ENCODE measurements at places on chromosomes 11 and 22.

- DNase-seq, result no peak
These were observed 62.6 kb downstream of the SYT13 start for GRCh38 chr11:45223496-45223895.

DNA sequence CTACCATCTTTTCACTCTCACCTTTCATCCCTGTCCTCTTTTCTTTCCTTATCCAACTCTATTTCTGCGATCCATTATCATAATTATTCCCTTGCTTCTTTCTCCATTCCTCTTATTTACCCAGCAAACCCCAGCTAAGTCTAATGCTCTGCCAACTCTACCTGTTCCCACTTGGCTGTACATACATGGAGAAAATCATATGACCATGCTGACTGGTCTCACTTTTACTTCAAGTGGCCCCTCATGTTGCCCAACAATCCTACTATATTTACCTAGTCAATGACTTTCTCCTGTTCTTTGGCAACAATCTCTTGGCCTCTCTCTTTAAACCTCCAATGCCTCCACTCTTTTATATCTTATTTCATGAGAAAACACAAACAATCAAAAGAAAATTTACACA, 94.1 kb downstream of the USP35 start:
- no peak for DNase-seq

DNA sequence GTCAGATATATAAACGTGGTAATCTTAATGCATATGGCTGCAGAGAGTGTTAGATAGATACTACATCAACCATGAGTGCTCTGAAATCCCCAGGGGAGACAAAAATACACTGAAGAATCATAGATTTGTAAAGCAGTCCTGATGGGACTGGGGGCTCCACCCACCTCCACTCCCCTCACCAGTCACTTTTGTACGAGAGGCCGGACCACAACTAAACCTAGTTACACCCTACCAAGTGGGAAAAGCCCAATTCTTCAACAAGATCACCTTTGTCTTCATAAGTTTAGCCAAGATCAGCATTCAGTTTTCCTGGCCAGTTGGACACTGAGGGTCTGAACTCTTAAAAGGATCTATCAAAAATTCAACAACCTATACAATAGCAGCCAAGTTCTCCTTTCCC, 1.5 kb downstream of the SF1 start:
- DNase-seq, result no peak

DNA sequence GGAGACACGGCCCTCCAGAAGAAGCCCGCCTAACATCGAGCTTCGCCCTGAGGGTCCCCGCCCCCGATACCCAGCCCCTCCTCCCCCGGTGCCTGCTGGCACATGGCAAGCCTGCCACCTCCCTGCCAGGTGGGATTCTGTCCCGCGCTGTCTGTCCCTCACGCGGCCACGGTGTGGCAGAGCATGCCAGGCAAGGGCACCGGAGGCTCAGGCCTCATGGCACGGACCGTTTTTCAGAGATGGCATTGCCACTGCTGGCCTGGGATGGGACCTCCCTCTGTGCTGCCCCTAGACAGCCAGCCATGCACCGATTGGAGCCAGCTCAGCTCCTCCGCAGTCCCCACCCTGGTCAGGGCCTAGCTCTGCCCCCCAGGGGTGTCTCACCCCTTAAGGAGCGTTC, 19.4 kb downstream of the MRPL23 start:
- no peak for DNase-seq

GRCh38 chr11:45772986-45773785, 31.8 kb upstream of the SLC35C1 start:
- DNase-seq, result no peak

GRCh38 chr11:102317768-102318103, 452 bp downstream of the BIRC3 start:
- DNase-seq, result no peak

- no peak for DNase-seq
These were observed 2.7 kb downstream of the DTX4 start for GRCh38 chr11:59174664-59175033.

DNA sequence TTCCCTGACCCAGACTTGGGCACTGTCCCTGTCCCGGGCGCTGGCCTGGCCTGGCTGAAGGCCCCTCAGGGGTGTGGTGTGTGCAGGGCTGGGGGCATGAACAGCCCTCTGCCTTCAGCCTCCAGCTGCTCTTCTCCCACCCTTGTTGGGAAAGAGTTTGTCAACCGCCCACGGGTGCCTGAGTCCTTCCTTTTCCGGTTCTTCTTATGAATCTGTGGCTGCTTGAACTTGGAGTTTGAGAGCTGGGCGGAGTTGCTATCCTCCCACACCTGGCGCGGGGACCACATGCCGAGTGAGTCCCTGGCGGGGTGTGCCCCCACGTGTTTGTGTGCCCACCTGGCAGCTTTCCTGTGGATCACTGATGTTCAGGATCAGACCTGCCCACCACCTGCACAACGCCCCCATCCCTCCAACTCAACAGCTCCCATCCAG, 13.4 kb downstream of the NFAM1 start:
- DNase-seq, result no peak

DNA sequence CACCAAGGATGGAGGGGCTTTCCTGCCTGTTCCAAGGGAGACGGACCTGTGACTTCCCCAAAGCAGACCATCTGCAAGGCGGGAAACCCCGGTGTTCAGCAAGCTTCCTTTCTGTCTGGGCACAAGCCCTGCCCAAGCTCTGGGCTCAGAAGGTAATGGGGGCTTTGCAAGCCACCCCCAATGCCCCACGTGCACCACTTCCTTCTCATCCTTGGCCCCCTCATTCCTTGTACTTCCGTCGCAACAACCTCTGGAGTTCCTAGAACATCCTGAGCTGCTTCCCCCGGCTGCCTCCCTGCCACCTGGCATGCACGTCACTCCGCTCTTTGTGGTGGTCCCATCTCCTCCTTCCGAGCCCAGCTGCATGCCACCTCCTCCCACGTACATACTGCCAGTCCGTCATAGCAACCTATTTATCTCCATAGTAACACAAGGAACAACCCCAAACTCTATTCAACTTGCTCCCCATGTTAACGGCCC, 3.9 kb downstream of the MYEOV start:
- DNase-seq, result no peak

GRCh38 chr11:90919332-90919731, 696.5 kb upstream of the CHORDC1 start:
- DNase-seq, result no peak

- DNase-seq, result no peak
These were observed 1046.9 kb downstream of the BRD1 start for GRCh38 chr22:48780597-48781277.

DNA sequence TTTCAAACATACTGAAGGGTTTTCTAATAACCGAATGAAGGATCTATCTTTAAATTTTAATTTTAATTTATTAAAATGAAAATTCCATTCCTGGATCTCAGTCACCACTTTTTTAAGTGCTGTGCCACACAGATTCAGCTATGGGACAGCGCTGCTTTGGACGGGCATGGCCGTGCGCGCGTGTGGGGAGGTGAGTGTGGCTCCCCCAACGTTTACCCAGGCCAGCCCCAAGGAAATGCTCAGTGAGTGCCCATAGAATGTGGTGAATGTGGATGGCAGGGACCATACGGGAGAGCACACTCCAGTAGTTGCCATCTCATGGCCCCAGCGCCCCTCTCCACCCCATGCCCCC, 88.0 kb upstream of the KCNQ1OT1 start:
- DNase-seq, result no peak

DNA sequence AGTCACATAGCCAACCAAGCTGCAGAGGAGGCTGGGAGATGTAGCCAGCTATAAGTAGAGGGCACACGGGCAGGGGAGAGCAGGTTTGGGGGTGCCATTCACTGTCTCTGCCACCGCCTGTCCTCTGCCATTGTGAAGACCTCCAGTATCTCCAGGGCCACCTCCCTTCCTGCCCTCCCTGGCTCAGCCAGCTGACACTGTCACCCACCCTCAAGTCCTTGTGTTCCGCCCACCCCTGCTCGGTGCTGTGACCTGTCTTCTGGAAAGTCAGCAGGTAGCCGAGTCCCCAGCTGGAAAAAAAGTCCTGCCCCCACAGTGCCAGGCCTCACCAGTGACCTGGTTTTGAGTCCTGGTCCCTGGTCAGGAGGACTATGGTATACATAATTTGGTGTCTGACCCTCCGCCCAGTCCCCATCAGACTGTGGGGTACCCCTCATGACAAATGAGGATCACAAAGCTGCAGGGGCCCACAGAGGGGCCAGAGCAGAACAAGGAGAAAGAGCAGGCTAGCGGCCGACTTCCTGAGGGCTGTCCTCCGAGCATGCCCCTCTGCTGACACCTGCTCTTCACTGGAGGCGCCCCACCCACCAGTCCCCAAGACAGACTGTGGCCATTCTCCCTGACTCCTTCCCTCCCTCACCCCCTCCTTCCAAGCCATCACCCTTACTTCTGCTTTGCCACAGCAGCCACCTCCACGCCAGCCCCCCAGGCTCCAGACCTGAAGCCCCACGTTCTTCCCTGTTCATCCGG, 7.1 kb upstream of the IL2RB start:
- no peak for DNase-seq

GRCh38 chr22:43622886-43623285, 189.2 kb downstream of the EFCAB6 start:
- DNase-seq, result no peak

GRCh38 chr11:47327025-47327424, 25.5 kb downstream of the MYBPC3 start:
- DNase-seq, result no peak

GRCh38 chr11:128520206-128520887, 67.0 kb downstream of the ETS1 start:
- DNase-seq, result no peak

GRCh38 chr22:29883775-29884097, 762 bp downstream of the MTMR3 start:
- DNase-seq, result no peak

DNA sequence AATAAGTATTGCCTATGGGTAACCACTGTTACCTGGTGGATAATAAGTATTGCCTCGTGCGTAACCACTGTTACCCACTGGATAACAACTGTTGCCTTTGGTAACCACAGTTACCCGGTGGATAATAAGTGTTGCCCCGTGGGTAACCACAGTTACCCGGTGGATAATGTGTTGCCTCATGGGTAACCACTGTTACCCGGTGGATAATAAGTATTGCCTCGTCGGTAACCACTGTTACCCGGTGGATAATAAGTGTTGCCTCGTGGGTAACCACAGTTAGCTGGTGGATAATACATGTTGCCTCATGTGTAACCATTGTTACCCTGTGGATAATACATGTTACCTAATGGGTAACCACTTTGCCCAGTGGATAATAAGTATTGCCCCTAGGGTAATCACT, 9.8 kb upstream of the NXPE4 start:
- no peak for DNase-seq

- no peak for DNase-seq
These were observed 31.4 kb downstream of the HSPA8 start for GRCh38 chr11:123030517-123030916.

GRCh38 chr11:80167766-80168165, 726.9 kb upstream of the TENM4 start:
- no peak for DNase-seq

- no peak for DNase-seq
These were observed 839.2 kb downstream of the TBC1D22A start for GRCh38 chr22:47601666-47602065.

DNA sequence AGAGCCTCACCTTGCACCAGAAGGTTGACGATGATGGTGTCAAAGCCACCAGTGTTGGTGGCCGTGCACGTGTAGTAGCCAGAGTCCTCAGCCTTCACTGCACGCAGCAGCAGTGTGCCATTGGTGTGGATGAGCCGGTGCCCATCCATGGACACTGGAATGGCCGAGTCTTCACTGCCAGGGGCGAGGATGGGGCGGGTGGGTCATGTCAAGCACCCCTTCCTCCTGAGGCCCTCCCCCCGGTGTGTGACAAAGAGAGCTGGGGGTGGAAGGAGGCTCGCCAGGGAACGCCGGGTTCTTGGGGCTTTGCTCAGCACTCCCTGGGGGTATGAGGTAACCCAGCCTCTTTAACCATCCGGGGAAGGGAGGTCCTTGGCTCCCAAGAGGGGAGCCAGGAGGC, 111.6 kb downstream of the CEP164 start:
- no peak for DNase-seq

- DNase-seq, result no peak
These were observed 837.8 kb downstream of the TBC1D22A start for GRCh38 chr22:47600281-47600680.

DNA sequence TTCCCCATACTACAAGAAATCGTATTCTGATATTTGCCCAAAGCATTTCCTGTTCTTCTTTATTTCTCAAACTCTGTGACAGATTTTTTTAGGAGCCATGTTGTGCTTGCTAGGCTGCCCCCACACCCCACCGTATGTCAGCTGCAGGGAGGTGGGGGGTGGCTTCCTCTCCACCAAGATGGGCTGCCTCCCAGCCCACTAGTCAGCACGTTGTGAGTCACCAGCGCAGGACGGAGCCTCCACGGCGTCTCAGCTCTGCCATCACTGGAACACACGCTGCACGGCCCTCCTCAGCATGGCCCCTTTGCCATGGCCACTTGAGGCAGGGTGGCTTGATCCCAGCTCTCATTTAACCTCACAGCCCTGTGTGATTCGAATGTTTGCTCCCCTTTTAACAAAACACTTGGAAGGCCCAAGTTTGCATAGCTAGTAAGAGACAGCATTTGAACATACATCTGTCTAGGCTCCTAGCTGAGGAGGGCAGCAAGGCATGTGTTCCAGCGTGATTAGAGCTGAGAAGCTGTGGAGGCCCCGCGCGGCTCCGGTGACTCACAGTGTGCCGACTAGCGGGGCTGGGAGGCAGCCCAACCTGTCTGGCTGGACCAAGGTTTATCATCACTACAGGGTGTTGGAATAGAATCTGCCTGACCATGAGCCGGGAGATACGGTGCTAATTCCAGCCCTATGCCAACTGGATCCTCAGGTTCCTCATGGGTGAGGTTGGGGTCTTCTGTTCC, 180.7 kb upstream of the NCAM1 start:
- no peak for DNase-seq

- no peak for DNase-seq
These were observed 40.0 kb upstream of the FIBIN start for GRCh38 chr11:26953770-26954392.

DNA sequence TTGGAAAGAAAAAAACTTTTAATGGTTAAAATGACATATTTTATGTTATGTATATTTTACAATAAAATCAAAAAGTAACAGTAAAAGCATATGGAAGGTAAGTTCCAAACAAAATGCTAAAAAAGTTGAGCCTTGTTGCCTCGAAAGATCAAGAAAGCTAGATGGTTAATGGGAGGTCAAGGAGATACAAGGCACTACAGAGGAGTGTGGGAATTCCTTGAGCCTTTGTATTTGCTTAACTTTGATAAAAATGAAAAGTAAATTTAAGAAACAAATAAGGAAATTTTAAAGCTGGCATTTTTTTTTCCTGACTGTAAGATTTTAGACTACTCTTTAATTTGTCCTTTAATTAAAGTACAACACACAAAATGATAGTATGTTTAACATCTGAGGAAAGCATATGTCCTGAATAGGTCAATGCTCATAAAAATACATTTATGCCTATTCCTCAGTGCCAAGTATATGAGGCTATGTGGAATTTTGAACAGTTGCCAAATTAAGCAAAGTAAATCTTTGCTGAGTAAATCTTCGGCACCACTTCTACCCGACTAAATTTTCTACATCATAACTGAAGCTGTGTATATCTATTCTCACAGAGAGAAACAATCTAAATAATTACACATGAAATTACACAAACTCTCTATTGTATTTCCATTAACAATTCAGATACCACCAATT, 108.8 kb downstream of the TTC28 start:
- no peak for DNase-seq
